Small intestine (tissue), 16 donors: ENCODE measurements at places on chromosomes 7 and 10.
A peak's percentile ranks its signal among the peaks of the same experiment; 100 is the strongest.

GRCh38 chr7:85565276-85565675 is 378.4 kb upstream of the SEMA3D start:
- no peak for DNase-seq

DNA sequence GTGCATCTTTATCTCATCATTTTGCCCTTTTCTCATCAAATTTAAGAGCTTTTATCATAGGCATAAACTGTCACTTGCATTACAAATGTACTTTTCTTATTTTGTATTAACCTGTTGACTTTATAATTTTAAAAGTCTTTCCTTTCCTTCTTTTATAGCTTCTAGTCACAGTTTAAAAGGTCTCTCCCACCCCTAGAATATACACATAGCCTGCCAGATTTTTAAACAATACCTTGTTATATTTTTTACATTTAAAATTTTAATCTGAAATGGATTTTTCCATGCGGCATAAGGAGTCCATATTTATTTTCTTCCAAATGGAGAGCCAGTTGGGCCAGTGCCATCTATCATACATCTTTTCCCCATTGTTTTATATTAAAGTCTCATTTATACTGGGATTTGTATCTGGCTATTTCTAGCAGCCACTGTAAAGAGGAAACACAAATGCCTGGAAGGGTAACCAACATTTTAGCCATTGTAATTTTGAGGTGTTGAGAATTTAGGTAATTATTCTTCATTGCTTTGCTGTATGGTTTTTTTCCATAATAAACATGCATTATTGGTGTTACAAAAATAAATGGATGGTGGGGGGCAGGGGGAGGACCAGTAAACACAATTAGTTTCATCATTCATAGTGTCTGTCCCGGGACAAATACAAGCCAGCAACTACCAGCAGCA is 92.8 kb downstream of the CCDC71L start:
- no peak for DNase-seq

DNA sequence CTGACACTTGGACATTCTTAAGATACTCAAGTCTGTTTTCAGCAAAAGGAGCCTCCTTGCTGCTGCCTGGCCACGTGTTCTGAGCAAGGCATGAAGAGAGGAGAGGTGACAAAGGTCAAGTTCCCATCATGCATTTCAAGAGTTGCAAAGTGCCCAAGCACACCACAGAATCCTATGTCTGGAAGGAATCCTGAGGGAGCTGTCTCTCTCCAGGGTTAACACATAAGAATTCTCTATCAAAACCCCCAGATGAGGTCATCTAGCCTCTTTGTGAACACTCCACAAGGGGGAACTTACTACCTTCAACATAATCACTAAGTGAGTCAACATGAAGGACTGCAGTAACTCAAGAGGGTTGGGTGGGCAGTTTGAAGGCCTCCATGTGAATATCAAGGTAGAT is 155.5 kb downstream of the RNF216 start:
- no peak for DNase-seq

GRCh38 chr10:3350205-3350604 is 177.6 kb upstream of the PITRM1 start:
- DNase-seq: no peak

GRCh38 chr7:2758673-2759616 is 70.9 kb downstream of the AMZ1 start:
- DNase-seq: peak; percentile 7

DNA sequence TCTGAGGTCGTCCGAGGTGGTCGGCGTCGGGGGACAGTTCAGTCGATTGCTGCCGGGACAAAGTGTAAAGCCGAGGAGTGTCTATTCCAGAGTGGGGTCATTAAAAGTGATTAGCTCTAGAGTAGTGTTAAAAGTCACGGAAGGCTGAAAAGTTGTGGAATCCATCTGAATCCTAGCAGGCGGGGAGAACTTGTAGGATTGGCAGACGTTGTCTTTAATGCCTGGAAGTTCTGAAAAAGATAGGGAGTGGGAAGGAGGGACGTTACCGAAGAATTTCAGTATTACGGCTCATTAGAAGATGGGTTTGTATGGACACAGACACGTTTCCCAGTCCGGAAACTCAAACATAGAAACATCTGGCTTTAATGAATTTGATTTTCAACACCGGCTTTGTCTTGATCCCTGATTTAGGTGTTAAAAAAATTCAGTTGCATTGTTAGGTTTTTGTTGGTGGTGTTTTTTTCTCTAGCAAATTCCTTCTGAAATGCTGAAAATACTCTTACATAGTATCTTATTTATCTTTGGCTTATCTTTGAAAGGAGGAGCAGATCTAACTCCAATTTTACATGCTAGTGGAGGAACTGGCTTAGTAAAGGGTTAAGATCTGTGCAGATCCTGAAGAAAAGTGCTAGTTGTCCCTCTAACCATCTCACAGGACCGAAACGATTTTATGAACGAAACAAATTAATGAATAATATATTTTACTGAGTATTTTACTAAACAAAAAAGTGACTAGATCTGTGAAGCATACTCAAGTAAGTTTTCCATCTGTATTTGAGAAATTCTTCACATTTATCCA is 900 bp downstream of the MKLN1 start:
- DNase-seq: peak; percentile 35

GRCh38 chr7:54961391-54961790 is 57.4 kb upstream of the EGFR start:
- no peak for DNase-seq
